ENCODE measurements at places on chromosomes 3 and 15.

GRCh38 chr3:139537795-139538621, 1.5 kb downstream of the RBP1 start:
- DNase-seq: no peak

GRCh38 chr3:116441652-116442051, 3.6 kb downstream of the LSAMP start:
- DNase-seq: no peak

DNA sequence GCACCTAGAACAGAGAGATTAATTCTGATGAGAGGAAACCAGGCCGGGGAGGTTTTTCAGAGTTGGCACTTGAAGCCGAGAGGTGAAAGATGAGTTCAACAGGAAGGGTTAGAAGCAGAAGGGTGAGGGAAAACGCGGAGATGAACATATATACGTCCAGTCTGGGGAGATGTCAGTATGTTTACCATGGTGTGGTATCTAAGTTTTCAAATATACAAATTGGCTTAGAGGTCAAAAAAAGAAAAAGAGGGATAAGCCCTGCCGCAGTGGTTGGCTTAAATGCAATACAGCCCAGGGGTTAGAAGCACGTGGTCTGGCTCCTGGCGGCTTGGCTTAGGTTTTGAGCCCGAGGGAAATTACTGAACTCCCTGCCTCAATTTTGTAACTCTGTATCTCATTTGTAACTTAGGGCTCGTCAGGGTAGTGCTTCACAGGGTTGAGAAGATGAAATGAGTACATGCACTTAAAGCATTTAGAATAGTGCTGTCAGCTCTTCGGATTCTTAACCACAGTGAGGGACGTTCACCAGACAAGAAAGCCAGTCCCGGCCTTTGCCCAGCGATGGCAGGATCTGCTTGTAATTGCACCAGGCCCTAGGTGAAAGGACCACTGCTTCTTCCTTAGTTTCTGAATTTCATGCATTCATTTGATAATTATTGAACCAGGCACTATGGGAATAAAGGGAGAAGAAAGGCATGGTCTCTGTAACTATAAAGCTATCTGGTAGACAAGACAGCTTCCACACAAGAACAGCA, 6.4 kb downstream of the HES1 start:
- DNase-seq: no peak

DNA sequence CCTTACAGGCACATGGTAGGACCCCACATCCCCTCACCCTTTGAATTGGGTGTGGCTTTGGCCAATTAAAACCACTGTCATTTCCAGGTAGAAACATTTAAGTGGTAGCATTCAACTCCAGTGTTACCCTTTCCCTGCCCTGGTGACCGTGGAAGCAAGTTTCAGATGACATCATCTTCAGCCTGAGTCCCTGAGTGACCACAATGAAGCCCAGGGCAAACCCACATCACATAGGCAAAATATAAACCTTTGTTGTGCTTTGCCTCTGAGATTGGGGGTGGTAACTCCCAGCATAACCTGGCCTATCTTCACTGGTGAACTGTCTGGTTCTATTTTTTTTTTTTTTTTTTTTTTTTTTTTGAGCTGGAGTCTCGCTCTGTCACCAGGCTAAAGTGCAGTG, 404.0 kb upstream of the WNT5A start:
- no peak for DNase-seq

- no peak for DNase-seq
Measured at GRCh38 chr15:31446546-31446945, 119.9 kb downstream of the KLF13 start.

- no peak for DNase-seq
Measured at GRCh38 chr3:42101481-42101880, 10.3 kb downstream of the TRAK1 start.

- no peak for DNase-seq
Measured at GRCh38 chr3:177071496-177072156, 125.7 kb downstream of the TBL1XR1 start.

GRCh38 chr15:99106417-99107220, 1.7 kb downstream of the SYNM start:
- DNase-seq: peak; percentile 6

DNA sequence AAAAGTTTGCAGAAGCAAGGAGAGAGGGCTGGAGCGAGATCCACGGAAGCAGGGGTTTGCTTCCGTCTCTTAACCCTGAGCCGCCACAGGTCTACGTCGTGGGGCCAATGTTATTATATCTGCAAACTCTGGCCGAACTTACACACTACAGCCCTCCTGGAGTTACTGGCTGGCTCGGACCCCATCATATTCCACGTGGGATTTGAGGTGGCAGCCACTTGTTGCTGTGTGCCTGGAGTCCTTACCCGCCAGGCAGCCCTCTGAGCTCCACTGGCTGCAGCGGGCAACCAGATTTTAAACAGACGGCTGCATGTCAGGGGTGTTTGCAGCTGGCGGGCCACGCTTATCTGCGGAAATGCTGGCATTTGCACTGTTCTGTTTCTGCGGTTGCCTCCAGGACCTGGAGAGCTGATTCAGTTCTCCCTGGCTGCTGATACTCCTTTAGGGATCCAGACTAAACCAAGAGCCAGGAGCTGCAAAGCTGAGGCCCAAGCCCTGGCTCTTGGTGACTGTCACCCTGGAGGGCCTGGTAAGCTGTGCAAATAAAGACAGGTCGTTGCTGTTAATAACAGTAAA, 34.7 kb downstream of the TM2D3 start:
- DNase-seq: no peak

GRCh38 chr3:128497305-128498126, 4.5 kb upstream of the GATA2 start:
- peak; percentile 56 for DNase-seq

GRCh38 chr15:70200511-70201424, 103.1 kb upstream of the TLE3 start:
- no peak for DNase-seq

GRCh38 chr15:91289324-91289723, 189.3 kb downstream of the SV2B start:
- DNase-seq: no peak

DNA sequence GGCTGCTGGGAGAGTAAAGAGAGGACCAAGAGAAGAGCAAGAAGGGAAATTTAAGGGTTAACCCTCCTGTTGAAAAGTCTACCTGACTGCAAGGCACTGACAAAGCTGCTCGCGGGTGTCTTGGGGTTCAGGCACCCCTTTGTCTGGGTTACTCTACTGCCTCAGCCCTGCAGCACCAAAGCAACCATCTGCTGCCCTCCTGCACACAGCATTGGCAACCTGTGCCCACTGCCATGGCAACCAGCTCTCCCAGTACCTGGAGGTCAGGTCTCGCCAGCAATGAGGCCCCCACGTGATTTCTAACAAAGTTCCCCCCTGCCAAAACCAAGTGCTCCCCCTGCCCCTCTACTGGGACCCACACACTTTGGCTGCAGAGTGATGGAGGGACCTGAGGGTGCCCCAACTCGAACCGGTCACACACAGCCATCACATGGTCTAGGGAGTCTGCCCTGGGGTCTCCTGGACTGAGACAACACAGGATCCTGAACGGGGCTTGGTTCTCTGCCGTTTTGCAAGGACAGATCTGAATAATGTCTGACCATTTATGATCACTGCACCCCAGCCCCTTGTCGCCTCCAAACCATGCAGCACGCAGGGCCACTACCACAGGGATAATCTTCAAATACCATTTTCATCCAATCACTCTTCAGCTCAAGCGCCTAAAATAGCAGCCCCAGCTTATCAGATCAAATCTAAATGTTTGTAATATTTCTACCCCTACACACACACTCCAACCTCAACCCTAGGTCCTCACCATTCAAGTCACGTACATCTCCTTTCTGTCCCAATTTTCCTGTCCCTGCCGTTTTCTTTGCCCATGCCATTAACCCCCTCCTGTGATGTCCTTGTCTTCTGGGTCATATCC, 50.7 kb downstream of the ADCY5 start:
- no peak for DNase-seq

DNA sequence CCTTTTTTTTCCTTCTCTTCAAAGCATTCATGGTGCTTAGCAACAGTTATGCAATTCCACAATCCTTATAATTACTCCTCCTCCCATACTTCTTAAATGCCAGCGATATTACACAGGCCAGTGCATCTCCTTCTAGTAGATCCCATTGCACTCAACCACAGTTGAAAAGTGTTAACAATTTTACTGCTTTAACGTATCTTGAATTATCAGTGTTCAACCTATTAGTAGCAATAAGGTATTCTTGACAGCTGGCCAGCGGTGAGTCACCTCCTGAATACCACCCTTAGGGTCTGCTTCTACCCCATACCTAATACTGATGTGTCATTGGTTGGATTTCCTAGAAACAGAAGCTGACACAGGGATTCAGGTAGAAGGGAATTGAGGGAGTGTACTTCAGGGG, 24.0 kb upstream of the TEX9 start:
- no peak for DNase-seq

DNA sequence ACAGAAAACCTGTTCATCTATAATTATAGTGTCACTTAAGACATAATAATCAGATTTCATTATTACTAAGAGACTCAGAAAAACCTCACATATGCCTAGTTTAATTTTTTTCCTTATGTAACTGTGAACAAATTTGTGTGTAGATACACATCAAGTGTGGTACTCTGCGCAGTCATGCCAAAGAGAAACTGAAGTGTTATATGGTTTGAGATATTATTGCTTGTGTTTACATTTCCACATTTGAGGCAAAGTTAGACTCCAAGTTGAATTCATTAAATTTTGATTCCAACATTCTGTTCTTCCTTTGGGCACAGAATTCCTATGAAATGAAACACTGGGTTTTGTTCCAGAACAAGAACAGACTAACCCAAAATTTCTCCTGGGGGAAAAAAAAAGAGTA, 2.2 kb downstream of the MBNL1 start:
- peak; percentile 33 for DNase-seq

DNA sequence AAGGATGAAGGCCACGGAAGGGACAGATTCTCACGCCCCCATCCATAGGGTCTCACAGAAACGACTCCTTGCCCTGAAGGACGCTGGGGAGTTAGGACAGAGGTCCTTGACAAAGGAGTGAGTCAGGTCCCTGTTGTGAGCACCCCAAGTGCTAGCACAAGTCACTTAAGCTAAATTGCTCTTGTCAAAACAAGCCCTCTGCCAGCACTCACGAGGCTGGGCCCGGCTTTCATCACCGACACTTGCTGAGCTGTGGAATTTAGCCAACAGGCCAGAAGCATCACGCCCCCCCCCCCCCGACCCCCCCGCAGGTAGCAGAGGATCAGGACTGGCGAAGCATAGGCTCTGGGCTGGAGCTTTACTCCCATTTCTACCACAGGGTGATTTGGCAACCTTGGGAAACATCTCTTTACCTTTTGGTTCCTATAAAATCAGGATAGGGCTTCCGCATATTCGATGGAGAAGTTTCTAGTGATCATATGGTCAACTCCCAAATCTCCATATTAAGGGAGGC, 75.4 kb downstream of the ADCY5 start:
- no peak for DNase-seq

DNA sequence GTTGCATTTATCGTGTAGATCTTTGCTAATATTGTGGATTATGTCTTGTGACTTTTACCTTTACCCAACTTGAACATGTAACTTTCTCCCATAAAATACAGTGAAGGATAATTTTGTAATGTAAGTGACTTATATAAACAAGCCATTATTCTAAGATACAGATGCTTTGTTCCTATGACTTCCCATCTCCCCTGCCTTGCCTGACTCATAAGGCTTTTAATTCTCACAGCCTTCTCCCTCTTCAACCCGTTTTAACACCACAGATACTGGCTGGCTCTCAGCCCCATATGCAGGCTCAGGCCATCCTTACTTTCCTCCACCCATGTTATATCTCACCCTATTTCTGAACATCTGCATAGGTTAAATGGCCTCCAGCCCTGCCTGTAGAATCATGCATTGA, 4.1 kb downstream of the CCNDBP1 start:
- no peak for DNase-seq

DNA sequence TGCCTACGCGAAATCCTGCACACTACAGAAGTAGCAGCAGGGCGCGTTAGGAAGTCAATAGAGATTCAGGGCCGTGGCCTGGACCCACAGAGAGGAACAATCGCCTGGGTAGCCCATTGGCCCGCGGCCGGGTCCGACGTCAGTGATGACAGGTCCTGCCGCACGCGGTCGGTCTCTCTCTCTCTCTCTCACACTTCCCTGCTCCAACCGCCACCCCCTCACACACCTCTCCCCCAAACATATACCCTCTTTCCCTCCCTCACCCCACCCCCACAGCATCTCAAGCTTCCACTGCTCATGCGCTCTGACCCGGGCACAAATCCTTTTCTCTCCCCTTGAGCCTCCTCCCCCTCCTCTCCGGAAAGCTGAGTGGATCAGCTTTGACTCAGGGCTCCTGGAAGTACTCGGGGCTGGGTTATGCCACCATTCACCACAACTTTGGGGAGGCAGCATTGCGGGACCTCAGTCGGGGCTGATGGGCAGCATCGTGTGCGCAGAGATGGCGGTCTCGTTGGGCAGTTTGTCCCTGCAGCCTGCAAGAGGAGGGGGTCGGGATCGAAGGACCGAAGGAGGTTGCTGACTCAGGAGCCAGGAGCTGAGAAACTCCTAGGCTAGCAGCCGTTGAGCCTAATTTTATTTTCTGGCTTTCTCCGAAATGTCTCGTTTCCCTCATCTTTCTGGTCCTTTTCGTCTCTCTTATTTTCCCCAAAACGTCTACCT, 9.0 kb downstream of the ZIC4 start:
- DNase-seq: no peak

Measured in activated CD4-positive, alpha-beta T cell treated with anti-CD3 and anti-CD28 coated beads, Interleukin-2, amount 50 U/mL, for 16 hours (primary cell).